ENCODE measurements at places on chromosomes 3 and 15.

- DNase-seq: no peak
Measured at GRCh38 chr3:155605571-155605970, 139.3 kb downstream of the PLCH1 start.

GRCh38 chr3:54228806-54229205 lies 106.5 kb downstream of the CACNA2D3 start:
- no peak for DNase-seq

DNA sequence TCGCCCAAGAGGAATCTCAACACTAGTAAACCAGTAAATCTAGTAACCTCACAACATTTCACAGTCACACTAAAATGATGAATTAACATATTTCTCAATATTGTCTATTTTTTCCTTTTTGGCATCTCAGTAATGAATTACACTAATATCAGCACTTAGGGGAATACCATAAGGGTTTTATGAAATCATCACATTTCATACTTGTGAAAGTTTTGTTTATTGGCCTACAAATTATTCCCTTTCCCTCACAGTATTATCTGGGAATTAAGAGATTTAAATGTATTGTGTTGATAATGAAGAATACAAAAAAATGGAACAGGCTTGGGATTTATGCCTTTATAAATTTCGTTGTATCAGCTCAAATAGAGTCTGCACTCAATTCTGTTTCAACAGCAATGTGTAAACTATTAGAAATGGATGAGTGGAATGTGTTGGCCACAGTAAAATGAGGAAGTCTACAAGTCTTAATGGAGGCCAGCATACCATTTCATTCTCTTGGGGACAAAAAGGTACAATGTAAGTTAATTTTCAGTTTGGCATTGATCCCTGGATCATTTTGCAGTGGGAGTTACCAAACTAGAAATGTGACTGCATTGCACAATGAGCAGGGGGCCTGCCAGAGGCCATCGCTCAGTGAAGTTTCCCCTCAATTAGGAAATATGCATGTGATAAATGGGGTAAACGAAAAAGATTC lies 195.4 kb downstream of the FMN1 start:
- DNase-seq: no peak

GRCh38 chr3:150763841-150764483 lies 993 bp upstream of the SIAH2 start:
- no peak for DNase-seq

DNA sequence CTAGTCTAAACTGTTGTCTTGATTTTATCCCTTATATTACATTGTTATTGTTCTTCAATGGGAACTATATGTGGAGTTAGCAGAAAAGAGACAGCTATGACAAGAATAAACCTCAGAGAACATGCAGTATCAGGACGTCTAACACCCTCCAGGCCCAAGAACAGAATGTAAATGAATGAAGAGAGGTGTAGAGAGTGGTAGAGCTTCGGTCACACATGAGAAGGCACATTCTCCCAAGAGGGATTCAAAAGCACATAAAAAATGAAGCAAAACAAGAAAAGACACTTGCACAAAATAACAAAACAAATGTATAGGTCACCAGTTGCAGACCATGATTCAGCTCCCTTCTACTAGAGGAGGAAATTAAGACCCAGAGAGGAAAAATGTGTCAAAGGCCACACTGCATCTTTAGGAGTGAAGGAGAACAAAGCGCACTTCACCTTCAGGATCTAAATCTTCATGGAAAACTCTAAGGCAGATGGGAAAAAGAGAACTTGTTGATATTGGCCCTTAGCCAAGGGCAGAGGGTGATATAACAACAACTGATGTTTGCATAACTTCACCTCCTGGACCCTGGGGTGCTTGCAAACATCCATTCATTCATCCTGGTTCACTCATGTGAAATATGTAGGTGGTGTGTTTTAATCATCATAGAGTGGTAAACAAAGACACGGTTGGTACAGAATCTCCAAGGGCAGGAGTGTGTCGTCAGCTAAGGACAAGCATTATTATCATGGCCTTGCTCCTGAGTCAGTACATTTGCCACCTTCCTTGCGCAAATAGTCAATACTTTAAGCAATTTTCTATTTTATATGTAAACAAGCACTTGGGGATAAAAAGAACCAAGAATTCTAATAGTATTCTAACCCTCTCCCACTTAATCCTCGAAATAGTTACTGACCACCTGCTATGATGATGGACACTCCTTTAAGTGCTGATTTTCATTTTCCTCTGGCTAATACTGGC lies 8.8 kb downstream of the NEK10 start:
- DNase-seq: no peak

DNA sequence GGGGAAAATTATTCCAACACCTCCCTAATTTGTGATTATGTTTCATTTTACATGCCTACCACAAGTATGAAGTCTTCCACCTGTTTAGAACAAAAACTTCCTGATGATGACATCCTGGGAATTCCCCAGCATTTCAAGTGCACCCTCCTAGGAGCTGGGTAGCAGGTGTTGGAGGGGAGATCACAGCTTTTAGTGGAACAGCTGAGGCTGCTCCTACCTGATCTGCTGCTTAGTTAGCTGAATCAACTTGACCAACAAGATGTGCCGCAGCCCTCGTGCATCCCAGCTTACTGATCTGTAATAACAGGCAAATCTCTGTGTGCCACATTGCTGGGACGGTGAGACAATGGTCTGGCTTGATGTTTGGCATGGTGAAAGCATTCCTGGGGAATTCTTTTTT lies 29.7 kb downstream of the TRAK1 start:
- DNase-seq: no peak

DNA sequence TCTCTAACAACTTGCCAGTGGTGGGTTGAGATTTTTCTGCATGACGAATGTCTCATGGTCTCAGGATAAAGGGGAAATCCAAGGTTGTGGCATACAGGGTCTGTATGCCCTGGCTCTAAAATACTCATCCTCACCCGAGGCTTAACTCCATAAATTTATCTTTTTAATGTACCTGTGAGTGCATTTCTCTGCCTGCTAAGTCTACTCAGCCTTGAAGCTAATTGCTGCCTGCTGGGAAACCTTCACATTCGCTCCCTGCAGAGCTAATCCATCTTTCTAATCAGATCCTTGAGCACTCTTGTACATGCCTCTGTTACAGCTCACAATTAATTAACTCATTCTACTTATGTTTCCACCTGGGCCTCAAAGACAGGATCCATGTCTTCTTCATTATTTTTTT lies 93.8 kb downstream of the CMSS1 start:
- no peak for DNase-seq

DNA sequence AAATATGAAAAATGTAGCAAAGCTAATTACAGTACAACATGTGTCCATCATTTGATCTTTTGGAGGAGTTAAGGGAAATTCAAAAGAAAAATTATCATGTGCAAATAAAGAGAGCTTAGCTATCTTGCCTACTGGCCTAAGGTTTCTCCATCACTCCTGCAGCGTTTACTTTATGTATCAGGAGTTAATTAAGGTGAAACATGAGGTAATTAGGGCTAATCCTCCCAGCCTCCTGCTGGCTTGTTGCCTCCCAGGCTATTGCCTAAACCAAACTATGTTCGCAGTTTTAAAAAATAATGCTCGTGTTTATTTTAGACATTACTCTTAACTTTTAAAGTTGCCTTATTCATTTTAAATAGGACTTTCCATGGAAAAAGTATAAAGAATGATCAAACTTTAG lies 367.5 kb downstream of the ROBO2 start:
- DNase-seq: no peak

DNA sequence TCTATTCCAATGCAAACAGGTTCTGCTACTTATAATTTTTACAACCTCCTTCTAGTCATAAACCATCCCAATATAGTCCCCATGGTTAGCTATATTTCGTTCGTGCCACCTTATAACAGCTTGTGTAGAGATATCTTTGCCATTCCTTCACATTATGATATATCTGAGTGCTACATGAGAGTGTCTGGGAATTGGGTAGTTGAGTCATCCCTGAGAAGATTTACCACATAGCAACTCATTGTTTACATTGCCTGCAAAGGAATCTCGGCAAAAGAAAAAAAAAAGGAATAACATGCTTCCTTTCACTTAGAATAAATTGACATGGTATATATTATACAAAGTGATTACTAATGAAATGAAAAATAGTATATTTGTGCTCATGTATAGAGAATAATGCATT lies 86.0 kb upstream of the VGLL3 start:
- DNase-seq: no peak

Measured in activated T-cell treated with anti-CD3 and anti-CD28 coated beads for 4 hours (primary cell).